NCI-H1105 (cell line): ENCODE measurements at places on chromosomes 1 and 21.
A peak's percentile ranks its signal among the peaks of the same experiment; 100 is the strongest.

- DNase-seq, result no peak
Measured at GRCh38 chr1:30321246-30321910, 402.0 kb downstream of the MATN1 start.

- DNase-seq, result no peak
Measured at GRCh38 chr1:225699336-225699735, 46.4 kb upstream of the ENAH start.

- no peak for DNase-seq
Measured at GRCh38 chr21:28513428-28513827, 479.2 kb downstream of the LTN1 start.

GRCh38 chr1:151710187-151710840 is 6.3 kb downstream of the CELF3 start:
- peak; percentile 13 for DNase-seq

- no peak for DNase-seq
Measured at GRCh38 chr1:3846541-3846940, 10.5 kb downstream of the CEP104 start.

DNA sequence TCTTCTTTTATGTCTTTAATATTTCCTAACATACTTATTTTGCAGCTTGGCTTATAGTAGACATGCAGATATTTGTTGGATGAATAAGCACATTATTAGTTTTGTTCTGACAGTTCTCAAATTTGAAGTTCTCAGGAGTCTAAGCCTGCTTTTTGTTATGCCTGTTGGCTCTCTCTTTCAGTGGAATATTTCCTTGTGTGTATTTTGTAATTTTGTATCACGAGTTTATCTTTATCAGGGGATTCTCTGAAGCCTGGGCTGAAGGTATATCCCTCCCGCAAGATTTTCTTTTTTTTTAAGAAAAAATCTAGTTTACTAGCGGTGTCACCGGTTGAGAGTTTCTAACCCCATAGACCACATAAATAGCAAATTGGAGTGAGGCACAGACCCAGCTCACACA is 105.9 kb downstream of the RGL1 start:
- no peak for DNase-seq

DNA sequence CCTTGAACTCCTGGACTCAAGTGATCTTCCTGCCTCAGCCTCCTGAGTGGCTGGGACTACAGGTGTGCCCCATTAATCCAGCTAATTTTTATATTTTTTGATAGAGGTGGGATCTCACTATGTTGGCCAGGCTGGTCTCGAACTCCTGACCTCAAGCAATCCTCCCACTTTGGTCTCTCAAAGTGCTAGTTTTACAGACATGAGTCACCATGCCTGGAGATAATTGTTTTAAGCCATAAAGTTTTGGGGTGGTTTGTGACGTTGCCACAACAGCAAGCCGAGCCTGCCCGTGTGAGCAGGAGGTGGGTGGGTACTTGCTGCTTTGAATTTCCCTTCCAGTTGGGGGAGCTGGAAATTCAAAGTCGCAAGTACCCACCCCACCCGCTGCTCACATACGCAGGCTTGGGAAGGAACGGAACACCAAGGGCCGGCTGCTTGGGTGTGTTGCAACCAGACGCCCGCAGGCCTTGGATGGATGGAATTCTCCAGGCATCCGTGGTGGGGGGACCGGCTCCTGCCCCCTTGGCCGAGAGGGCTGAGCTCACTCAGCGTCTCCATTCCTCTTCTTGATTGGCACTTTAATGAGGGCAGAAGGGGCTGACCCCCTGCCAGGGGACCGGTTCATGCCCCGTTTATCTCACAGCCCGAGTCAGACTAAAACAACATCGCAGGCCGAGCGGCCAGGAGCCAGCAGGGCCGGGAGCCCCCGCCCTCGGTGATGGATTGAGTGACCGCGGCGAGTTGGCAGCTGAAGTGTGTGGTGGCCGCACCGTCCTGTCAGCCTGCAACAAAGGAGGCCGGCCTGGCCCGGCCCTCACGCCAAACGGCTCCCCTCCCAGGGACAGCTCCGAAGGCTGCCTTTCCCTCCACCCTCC is 78.1 kb downstream of the DHRS3 start:
- DNase-seq, result no peak

DNA sequence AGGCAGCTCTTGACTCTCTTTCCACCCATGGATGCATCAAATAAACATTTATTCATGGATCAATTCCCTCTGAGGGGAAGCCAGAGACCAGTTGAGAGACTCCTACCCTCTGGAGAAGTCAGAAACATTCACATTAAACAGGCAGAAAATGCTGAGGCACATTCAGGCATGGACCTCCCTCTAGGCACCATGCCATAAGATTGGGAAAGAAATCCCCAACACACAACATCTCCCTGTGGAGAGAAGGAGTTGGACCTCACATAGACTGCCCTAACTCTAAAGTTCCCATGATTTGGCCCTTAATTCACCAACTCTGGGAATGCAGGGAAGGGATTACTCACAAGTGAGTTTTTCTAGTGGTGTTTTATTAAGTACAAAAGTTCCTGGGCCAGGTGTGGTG is 415.3 kb upstream of the C1orf87 start:
- DNase-seq, result no peak

GRCh38 chr1:77975386-77975785 is 3.5 kb downstream of the FUBP1 start:
- DNase-seq, result no peak

DNA sequence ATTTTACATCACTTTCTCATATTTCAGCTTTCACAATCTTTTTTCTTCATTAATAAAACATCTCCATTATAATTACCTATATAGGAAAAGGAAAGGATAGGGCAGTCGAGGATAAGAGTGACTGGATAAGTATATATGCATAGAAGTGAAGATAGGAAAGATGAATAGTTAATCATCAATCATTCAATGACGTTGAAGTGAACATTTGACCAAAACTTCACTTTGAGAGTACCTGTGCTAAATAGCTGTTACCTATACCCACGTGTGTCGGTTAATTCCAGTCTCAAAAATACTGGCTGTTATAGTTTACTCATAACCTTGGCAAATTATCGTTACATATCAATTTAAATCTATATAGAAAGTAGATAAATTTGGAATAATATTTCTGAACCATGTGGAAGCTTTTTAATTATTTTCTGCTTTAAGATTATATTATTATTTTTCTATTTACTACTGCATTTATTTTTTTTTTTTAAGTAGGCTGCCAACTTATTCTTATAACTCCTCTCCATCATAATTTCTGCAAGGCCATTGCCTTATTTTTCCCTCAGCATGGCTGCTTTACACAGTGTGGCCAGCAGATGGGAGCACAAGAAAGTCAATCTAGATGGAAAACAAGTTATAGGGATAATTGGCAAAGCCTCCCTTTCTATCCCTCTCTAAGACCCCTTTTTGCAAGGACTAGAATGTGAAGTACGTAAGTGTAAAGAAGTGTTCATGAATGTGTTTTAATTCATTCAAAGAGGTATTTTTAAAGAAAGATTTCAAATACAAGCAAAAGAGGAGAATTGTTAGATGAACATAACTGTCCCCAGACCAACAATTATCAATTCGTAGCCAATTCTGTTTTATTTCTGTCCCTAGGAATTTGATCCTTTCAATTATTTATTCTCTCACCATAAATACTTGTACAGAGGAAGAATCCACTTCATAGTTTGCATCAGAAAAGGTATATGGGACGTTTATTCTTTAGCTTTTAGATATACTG is 290.4 kb downstream of the KCNT2 start:
- DNase-seq, result no peak
